ENCODE measurements at places on chromosomes 5 and 9.

GRCh38 chr5:15574806-15575325 is 74.9 kb downstream of the FBXL7 start:
- no peak for DNase-seq

DNA sequence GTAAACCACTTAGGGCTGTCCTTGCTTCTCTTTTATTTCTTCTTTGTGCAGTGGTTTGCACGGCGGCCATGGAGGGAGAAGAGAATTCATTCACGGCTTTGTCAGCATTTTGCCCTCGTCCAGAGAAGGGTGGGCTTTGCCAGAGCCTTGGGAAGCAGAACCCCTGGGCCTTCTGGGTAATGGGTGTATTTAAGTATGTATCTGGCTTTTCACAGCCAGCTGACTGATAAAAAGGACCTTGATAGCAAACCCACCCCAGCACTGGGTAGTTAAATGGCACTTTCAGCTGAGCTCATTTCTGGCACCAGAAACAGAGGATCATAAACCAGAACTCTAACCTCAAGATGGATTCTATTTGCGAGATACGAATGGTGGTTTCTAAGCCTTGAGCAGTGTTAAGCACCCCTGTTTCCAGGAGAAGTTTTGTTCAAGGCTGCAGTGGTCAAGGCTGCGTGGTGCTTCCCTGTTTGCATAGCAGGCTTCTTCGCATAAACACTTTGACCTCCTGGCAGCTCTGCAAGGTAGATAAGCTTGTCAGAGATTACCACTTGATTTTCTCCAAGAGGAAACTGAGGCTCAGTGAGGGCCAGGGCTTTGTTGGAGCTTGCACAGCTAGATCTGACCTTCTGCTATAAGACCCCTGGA is 441.6 kb upstream of the KLF4 start:
- no peak for DNase-seq

- no peak for DNase-seq
These were observed 35.3 kb upstream of the SPRY4 start for GRCh38 chr5:142360051-142360498.

GRCh38 chr5:76765249-76765648 is 49.3 kb downstream of the F2R start:
- DNase-seq, result no peak

DNA sequence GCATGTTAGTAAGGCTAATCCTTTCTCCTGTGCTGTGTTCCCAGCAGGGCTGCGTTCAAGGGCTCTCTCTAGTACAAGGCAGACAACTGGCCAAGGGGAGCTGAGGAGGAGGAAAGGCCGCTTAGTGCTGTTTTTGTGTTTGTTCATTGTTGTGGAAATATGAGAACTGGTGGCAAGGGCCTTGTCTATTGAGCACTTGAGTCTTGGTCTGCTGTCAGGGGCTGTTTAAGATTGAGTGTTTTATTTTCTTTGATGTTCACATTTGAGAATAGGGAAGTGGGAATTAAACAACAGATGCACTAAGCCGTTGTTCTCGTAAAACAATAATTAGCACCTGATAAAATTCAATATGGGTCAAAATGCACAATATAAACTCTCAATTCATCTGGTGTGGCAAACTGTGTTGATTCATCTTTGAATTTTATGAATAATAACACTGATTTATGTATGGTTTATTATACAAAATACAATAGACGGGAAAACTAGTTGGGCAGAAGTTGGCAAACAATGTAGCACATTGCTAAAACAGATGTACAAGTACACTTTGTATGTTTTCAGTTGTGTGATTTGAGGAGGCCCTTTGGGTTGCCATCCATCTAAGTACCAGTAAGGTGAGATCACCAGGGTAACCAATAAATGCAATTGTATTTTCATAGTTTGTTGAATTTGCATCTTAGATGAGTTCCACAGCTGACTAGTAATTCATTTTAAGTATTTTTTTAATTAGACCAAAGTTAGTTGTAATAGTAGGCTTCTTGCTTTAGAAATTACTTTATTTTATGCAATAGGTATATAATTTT is 97.6 kb upstream of the GRHPR start:
- DNase-seq, result no peak

DNA sequence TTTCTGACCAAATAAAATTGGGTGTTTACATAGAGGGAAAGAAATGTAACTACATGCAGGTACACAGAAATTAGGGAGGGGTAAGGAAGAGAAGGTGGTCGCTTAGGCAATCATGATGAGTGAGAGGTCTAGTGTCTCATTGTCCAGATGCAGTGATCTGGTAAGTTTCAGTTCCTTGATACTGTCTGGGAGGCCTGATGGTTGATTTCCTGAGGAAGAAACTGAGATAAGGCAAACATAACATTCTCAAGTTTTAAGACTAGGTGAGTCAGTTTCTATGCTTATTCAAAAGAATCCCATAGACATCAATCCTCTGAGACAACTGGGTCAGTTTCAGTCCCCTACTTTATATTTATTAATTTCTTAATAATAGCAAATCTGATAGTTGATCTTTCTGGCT is 843.3 kb upstream of the CDH10 start:
- no peak for DNase-seq

- no peak for DNase-seq
These were observed 35.8 kb downstream of the PPIC start for GRCh38 chr5:123000731-123001130.

DNA sequence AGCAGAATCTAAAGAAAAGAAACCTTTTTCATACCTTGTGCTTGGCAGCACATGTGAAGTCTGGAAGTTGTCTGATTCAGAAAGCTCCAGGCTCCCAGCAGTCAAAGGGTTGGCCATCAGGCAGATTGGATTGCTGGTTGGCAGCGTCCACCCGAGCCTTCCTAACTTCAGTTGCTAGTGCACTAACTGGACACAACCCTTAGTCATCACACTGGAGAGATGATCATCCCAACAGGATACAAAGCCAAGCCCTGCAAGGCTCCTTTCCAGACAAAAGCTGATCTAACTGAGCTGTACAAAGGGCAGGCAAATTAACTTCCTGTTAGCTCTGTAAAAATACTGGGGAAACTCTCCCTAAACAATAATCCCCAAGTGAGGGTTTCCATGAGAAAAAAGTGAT is 185.6 kb downstream of the SNX18 start:
- no peak for DNase-seq

DNA sequence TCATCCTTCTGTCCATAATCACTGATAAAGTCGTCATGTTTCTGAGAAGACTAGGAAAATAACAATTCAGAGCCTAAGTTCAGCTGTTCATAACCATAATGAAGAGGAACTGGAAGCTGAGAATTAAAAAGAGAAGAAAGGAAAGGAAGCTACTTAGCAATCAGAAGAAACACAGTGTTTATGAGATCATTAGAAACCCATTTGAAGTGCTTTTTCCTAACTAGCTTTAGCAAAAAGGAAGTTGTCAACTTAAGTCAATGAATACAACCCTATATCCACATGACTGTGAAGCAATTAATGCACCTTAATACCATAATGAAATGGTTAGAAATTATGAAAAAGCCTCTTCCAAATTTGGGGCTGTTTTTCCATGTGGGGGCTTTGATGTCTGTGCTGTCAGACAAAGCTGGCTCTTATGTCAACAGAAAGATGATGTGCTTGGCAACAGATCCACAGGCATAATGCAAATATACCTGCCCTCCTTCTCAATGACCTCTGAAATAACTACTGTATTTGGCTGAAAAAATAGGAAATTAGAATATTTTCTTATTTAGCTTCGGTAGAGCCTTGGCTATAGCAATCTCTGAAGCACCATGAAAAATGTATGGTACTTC is 463.5 kb downstream of the RASEF start:
- DNase-seq, result no peak

- no peak for DNase-seq
These were observed 1.7 kb downstream of the CANX start for GRCh38 chr5:179700401-179700918.

- DNase-seq, result no peak
These were observed 53.4 kb upstream of the TNFAIP8 start for GRCh38 chr5:119302449-119302848.

GRCh38 chr5:96975656-96976055 is 39.8 kb downstream of the LNPEP start:
- no peak for DNase-seq

Data from CD4-positive, CD25-positive, alpha-beta regulatory T cell (primary cell).